Thymus (tissue), 14 donors: ENCODE measurements at places on chromosomes 1 and 21. TPM values are rescaled to one million over a fixed set of nuclear protein-coding genes. Genes with fewer than 3 reads are reported as not detected.

Gene AMY1B
- total RNA-seq, result 0.14 TPM

Gene STPG1
- total RNA-seq, result 3.3 TPM

Gene GPR89A
- total RNA-seq, result 25.2 TPM

Gene TFF2
- not detected for total RNA-seq

Gene FAAH
- 10.9 TPM for total RNA-seq

Gene CCDC17
- 0.90 TPM for total RNA-seq

Gene CCDC30
- total RNA-seq, result 1.9 TPM

Gene MLLT11
- 10.8 TPM for total RNA-seq

Gene NES
- 3.7 TPM for total RNA-seq

Gene TDRD5
- total RNA-seq, result 0.52 TPM

Gene DOP1B
- 6.5 TPM for total RNA-seq

Gene MYOG
- total RNA-seq, result 7.8 TPM

Gene KCNJ15
- 1.1 TPM for total RNA-seq

Gene MAP1LC3C
- total RNA-seq, result 0.47 TPM

Gene DNAJC28
- 1.2 TPM for total RNA-seq

Gene GORAB
- 15.7 TPM for total RNA-seq

Gene ASCL5
- total RNA-seq, result not detected

Gene OR2L5
- 0.05 TPM for total RNA-seq

Gene TMEM240
- total RNA-seq, result 0.42 TPM

Gene KCNC4
- 3.0 TPM for total RNA-seq

Gene GBP5
- total RNA-seq, result 13.8 TPM

Gene PRR9
- 0.33 TPM for total RNA-seq

Gene ALX3
- 0.14 TPM for total RNA-seq

Gene TTC22
- total RNA-seq, result 3.0 TPM

Gene SHISA4
- 0.57 TPM for total RNA-seq

Gene MACF1
- 93.2 TPM for total RNA-seq

Gene MUTYH
- 25.5 TPM for total RNA-seq

Gene RHD
- 0.61 TPM for total RNA-seq

Gene RIPPLY3
- total RNA-seq, result 0.05 TPM

Gene LRRC71
- total RNA-seq, result not detected

Gene FAM177B
- 0.42 TPM for total RNA-seq
